ENCODE measurements at places on chromosomes 7 and 10.

DNA sequence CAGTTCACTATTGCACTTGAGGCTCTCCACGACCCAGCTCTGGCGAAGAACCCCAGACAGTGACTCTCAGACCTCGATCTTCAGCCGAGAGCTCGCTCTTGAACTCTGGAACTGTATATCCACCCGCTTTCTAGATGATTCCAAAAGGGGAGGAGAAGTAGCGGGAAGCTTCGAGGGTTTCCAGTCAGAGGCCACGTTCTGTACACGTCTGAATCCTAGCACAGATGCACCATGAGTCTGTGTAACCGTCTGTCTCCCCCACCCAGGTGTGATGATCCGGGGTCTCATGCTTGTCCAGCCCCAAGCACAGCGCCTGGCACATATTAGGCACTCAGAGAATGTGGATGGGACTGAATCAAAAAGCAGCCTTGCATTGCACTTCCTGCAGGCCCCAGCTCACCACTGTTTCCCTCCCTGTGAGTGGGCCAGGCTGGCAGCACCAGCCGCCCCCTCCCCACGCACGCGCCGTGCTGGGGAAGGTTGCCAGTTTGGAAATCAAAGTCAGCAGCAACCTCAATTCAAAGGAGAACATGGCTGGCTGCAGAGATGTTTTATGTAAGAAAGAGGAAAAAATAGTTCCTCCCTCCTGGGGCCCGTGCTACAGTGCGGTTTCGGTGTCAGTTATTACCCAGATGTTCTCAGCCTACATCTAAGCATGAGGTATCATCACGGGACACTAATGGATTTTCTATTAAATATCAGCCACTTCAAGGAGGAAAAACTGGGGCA, 5.7 kb downstream of the GRID2IP start:
- DNase-seq, result no peak

DNA sequence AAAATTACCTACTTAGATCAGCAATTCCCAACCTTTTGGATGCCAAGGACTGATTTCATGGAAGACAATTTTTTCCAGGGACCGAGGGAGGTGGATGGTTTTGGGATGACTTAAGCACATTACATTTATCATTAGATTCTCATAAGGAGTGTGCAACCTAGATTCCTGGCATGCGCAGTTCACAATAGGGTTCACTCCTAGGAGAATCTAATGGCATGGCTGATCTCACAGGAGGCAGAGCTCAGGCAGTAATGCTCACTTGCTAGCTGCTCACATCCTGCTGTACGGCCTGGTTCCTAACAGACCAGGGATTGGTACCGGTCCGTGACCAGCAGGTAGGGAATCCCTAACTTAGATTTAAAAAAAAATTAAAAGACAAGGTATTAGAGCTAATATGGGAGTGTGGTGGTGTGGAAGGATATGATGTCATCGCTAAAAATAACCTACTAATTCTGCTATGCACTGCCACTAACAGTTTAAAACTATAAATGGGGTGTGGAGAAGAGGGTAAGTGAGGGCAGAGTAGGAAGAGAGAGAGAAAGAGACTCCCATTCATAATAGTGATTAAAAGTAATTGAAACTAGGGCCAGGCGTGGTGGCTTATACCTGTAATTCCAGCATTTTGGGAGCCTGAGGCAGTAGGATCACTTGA, 282.7 kb downstream of the BAMBI start:
- no peak for DNase-seq

GRCh38 chr7:31465285-31465684, 48.6 kb upstream of the ITPRID1 start:
- DNase-seq, result no peak

DNA sequence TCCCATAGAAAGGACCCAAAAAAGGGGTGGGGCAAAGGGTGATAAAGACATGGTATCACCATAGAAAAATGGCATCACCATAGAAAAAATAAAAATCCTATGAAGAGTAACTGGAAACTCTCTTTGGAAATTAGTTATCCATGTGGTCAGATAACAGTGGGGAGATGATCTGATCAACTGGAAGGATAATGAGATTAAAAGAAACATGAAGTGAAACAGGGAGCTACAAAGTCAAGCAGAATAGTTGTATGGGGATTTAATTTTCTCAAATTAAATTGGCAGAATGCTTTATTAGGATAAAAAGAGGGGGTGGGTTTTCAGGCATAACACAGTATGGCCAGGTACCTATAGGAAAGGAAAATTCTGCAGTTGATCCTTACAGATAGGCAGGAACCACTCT, 111.2 kb downstream of the WNT2 start:
- no peak for DNase-seq

DNA sequence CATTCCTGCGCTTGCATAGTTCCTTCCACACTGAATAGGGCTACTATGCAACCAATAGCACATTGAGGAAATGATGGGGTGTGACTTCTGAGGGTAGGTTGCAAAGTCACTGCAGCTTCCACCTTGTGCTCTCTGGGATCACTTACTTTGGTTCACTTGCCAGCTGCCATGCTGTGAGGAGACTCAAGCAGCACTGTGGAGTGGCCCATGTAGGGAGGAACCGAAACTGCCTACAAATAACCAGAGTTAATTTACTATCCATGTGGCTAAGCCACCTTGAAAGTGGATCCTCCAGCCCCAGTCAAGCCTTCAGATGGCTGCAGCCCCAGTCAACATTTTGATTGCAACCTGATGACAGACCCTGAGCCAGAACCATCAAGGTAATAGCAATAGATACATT, 64.3 kb downstream of the FAM204A start:
- no peak for DNase-seq

GRCh38 chr10:96255549-96256333, 15.6 kb downstream of the BLNK start:
- no peak for DNase-seq

- DNase-seq, result no peak
Observed at GRCh38 chr10:11118686-11119085, 101.0 kb downstream of the CELF2 start.

Data from dorsolateral prefrontal cortex (tissue), 122 donors.